ENCODE measurements at places on chromosomes 2 and 18.
A peak's percentile ranks its signal among the peaks of the same experiment; 100 is the strongest.

- DNase-seq, result no peak
Measured at GRCh38 chr2:78411303-78411702, 614.2 kb upstream of the REG3G start.

- no peak for DNase-seq
Measured at GRCh38 chr2:152552888-152553287, 164.4 kb downstream of the PRPF40A start.

GRCh38 chr2:28356095-28356911 lies 36.4 kb upstream of the FOSL2 start:
- DNase-seq, result peak; percentile 56

DNA sequence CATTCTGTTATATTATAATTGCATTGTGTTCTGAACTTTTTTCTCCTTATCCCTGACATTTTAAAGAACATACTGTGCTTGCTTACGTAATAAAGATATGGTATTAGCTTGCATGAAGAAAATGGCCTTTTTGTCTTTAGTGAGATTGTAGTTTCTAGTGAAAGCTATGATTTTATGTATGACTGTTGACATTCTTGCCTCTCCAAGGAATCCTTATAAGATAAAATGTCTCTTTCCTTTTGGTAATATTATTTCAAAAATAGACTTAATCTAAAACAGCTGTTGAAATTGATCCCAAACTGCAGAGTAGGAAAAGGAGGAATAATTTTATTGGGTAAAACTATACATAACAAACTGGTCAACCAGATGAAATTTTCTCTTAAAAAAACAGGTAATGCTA lies 40.8 kb upstream of the CCDC102B start:
- DNase-seq, result no peak

Data from DMS79 treated with DMSO at 0.1 percent for 48 hours (cell line).